ENCODE measurements at places on chromosomes 13 and 19.

DNA sequence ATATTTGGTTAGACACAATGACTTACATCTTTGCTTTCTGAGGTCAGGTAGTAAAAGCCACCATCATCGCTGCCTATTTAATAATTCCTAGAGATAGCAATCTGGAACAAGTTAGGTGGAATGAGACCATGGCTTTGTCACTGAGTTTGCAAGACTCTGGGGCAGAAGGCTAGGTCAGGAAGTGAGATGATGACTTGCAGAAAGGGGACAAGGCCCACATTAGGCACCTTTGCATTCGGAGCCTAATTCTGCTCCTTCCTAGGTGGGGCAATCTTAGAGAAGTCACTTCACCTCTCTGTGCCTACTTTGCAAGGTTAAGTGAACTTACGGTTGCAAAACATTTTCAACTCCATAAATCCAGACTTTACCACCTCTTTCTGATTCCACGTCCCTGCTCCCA, 10.3 kb downstream of the EDDM13 start:
- DNase-seq: no peak

DNA sequence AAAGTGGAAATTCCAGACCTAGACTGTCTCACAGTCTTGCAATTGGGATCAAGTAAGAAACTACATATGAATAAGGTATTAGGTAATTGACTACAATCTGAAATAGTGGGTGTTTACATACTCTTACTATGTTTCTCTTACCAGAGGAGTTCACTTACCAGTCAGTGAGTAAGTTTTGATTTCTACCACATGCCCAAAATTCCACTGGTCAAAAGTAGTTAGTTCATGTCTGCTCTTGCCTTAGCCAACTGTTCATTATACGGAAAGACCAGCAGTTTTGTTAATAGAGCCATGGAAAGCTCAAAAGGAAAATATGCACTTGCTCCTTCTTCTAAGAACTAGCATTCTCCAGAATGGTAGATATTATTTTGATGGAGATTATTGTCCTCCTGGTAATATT, 490.8 kb downstream of the RFC3 start:
- DNase-seq: no peak

- DNase-seq: no peak
Observed at GRCh38 chr19:19615086-19615485, 3.4 kb downstream of the PBX4 start.

GRCh38 chr13:98540476-98540875, 36.4 kb downstream of the STK24 start:
- DNase-seq: no peak

Data from anterior cingulate cortex (tissue), 58 donors.